ENCODE measurements at places on chromosomes 12 and 14.

DNA sequence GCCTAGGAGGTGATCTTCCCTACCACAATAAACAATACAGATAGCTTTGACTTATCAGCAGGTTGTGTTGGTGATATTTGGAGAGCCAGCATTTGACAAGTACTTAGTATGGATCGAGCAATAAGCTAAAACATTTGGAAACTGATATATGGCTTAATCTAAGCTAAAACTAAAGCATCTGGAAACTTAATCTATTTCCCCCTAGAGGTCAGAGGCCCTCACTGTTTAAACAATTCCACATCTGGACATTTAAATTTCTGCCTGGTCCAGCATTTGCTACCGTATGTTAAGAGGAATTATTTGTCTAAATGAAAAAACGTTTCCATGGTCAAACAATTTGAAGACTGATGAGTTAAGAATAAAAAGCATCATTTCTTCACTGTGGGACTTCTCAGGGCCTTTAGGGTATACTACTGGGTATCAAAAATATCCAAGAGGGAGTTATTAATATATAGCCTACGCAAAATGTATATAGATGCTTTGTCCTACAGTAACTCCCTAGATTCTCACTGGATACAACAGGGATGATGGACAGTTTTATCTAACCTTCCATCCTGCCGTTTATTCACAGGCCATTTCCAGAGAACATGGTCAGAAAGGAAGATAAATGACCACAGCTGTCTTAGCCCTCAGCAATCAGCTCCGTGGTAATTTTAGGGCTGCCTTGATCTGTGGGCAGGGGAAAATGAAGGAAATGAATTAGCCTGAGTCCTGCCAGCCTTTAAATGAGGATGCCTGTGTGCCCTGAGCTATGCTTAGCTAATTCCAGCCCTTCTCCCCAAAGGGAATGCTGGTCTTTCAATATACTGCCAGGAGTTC is 135.4 kb upstream of the NUDT4 start:
- no peak for DNase-seq

GRCh38 chr12:116160231-116160630 is 117.3 kb downstream of the MED13L start:
- DNase-seq = no peak

DNA sequence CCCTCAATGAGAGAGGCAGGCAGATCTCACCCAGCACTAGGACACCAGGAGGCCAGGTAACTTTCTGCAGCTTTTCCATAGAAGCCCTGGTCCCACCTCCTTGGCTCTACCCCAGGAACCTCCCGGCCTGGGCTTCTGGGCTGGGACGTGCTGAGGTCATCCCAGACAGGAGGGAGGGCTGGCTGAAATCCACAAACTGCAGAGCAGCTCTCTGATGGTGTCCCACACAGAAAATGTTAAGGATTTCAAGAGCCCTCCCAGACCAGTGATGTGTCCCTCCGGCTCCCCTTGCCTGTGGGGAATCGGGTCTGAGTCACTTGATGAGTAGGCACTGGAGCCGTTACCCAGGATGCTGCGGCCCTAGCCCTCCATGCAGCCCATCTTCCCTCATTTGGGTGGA is 124.1 kb downstream of the ESRRB start:
- no peak for DNase-seq

DNA sequence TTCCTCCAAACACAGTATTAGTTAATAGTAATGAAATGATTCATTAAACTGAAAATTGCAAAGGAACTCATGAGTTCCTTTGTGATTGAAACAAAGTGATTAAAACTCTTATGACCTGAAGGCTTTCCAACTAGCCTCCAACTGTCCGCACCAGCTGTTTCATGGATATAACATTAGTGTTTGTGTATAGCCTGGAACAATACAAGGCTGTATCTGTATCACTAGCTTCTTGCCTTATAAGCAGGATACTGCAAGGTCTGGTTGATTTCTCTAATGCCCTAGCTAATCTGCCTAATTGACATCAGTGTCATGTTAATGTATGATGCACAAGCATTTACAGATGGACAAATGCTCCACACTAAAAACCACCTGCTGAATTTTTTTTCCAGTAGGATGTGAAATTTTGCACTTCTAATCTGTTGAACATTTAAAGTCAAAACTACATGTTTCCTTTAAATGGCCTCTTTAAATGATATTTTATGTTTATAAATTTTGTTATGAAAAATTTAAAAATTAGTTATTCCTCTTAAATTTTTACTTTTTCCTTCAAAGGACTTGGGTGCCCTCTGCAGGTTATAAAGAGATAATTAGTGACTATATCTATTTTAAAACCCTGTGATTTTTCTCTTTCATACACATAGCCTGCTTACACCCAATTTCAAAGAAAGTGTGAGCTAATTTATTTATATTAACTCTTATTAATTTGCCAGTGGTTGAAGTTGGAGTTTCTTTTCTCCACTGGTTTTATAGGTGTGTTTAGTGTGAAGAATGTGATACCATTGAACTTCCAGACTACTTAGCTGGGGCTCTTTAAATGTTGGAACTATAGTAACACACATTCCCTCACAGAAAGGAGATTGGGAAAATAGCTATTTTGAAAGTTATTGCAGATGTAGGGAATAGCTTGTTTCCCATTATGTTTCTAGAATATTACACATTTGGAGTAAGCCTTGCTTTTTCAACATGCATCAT is 25.4 kb downstream of the AP5M1 start:
- DNase-seq = no peak

- DNase-seq = peak; percentile 86
These were observed at the start of gene NFE2 for GRCh38 chr12:54300732-54301427. NFE2 (minus strand) TSS chr12:54301015; CDS start chr12:54295248, 5,767 bp downstream.

Measured in iPS-NIHi11 (cell line).